Thymus (tissue), 14 donors: ENCODE measurements at places on chromosomes 16 and 17.
A peak's percentile ranks its signal among the peaks of the same experiment; 100 is the strongest.

DNA sequence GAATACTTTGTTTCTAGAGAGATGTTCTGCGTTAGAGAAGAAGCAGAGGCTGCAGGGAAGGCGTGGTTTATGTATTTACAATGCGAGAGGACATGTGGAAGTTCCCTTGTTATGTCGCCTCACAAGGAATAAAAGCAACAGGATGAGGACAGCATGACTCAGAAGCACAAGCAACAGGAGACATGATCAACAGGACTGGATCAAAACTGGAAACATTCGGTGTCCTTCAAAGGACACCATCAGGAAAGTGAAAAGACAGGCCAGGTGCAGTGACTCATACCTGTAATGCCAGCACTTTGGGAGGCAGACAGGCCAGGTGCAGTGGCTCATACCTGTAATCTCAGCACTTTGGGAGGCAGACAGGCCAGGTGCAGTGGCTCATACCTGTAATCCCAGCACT is 52.6 kb downstream of the CCDC57 start:
- no peak for DNase-seq

- DNase-seq, result no peak
Measured at GRCh38 chr17:29572691-29573557, 4.4 kb downstream of the TP53I13 start.

GRCh38 chr16:88896238-88897070 is 30.0 kb upstream of the PABPN1L start:
- DNase-seq, result no peak

GRCh38 chr17:29778956-29779811 is 150.8 kb downstream of the SSH2 start:
- peak; percentile 90 for DNase-seq

DNA sequence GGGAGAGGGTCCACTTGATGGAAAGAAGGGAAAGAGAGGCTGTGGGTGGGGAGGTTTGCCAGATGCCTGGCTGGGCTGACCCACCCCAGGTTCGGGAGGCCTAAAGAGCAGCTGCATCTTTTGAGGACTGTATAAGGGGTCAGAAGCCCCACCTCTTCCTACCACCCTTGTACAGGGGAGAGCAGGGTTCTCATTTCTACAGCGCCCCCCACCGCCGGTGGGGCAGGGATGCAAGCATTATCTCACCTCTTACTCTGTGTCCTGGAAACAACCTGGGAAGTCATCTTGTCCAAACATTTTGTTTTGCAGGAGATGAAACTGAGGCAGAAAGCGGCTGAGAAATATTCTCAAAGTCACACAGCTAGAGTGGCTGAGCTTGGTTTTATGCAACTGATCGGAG is 22.5 kb upstream of the CCDC182 start:
- no peak for DNase-seq

GRCh38 chr17:63458478-63458877 is 12.4 kb upstream of the CYB561 start:
- DNase-seq, result no peak

- DNase-seq, result no peak
Measured at GRCh38 chr17:49993423-49994060, 1.5 kb downstream of the DLX3 start.

DNA sequence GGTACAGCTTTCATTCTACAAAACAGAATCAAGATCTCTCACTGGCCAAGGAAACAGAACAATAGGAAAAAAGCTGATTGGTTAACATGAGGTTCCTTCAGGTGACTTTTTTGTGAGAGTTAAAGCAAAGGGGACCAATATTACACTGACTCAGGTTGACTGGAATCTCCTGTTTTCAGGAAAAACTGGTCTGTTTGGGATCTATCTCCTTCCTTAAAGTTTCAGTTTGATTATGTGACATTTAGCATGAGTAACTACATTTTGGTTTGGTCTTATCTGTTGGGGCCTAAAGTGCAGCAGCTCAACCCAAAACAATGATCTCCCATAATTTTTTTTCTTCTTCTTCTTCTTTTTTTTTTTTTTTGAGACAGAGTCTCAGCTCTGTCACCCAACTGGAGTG is 9.7 kb downstream of the NUPR1 start:
- DNase-seq, result no peak

- no peak for DNase-seq
Measured at GRCh38 chr16:75101635-75102034, 14.9 kb downstream of the LDHD start.

DNA sequence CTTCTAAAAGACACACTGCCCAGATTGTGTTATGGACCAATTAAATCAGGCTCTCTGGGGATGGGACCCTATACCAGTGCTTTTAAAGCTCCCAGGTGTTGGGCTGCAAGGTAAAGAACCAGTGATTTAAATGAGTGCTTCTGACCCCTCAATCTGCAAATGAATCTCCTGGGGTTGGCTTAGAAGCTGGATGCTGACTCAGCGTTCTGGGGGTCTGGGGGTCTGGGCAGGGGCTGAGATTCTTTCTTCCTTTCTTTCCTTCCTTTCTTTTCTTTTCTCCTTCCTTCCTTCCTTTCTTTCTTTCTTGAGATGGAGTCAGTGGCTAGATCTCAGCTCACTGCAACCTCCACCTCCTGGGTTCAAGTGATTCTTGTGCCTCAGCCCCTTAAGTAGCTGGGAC is 2.0 kb upstream of the TVP23A start:
- DNase-seq, result no peak

DNA sequence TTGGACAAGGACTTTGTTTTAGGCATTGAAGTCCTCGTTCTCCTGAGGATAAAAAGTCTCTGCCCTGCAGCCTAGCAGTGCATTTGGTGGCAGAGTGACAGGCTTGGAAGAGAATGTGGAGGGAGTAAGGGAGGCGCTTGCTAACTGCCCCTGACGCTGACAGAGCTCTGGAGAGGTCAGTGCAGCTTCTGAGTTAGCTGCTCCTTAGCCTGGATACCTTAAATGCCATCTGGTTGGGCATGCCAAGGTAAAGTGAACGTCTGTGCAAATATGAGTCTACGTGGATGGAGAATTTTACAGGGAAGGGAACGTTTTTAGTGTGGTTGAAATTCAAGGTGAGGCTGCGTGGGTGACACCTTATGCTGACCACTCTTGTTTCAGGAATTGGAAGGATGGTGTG is 44.4 kb downstream of the SEC14L1 start:
- no peak for DNase-seq

- no peak for DNase-seq
Measured at GRCh38 chr17:54882371-54882770, 18.3 kb upstream of the TOM1L1 start.

DNA sequence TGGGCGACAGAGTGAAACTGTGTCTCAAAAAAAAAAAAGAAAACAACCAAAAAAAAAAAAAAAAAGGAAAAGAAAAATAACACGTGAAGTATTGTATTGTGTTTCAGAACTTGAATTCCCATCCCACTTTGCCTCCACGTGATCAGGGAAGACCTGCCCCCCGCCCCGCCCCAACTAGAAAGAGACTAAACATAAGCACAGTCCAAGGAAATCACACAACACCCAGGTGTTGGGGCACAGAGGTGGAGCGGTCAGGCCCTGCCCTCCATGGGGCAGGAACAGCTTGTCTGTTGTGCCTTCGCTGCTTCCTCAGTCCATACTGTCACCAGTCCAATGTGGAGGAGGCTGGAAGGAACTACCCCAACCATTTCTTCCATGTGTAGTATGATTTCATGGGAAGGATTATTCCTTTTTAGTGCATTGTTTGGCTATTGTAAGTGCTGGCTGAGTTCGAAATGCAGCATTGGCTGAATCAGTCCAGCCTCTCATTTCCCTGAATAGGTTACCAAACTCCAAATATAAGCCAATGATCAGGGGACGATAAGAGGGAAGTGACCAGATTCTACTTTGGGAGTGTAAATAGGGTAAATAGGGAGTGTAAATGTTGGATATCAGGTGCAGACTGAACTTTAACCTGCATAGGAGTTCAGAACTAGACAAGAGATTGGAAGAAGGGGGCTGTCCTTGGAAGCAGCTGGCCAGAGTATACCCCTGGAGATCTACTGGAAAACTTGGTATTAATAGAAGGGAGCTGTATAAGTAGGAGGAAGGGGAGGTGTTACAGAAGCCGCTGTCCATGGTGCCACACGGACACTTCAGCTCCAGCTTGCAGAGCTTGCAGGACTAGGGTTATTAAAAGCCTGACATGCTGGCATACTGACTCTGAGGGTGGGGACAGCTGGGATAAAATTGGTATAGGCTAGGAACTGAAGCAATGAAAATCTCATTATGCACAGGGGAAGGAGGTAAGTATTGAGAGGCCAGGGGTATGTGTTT is 50.7 kb downstream of the TANGO6 start:
- peak; percentile 2 for DNase-seq

DNA sequence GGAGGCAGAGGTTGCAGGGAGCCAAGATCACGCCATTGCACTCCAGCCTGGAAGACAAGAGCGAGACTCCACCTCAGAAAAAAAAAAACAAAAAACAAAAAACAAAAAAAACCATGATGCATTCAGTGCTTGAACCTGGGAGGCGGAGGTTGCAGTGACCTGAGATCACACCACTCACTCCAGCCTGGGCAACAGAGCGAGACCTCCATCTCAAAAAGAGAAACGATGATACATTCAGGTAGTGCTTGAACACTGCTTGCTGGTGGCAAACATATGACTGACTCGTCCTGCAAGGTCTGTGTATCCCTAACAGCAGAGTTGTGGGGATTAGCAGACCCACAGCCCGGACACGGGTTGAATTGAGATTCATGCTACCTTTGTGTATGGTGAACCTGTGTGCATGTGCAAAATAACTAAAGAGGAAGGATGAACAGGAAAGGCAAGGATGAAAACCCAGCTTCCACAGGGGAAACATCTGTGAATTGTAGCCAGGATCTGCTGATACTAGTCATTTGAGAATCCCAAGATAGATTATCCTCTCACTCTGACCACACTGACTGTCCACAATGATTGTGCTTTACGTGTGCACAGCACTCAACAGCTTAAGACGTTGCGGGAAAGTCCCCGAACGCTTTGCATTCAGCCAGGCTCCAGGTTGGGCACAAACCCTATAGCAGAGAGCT is 52.4 kb upstream of the MRPS23 start:
- DNase-seq, result no peak

- no peak for DNase-seq
Measured at GRCh38 chr16:70551788-70552187, 28.2 kb downstream of the SF3B3 start.

DNA sequence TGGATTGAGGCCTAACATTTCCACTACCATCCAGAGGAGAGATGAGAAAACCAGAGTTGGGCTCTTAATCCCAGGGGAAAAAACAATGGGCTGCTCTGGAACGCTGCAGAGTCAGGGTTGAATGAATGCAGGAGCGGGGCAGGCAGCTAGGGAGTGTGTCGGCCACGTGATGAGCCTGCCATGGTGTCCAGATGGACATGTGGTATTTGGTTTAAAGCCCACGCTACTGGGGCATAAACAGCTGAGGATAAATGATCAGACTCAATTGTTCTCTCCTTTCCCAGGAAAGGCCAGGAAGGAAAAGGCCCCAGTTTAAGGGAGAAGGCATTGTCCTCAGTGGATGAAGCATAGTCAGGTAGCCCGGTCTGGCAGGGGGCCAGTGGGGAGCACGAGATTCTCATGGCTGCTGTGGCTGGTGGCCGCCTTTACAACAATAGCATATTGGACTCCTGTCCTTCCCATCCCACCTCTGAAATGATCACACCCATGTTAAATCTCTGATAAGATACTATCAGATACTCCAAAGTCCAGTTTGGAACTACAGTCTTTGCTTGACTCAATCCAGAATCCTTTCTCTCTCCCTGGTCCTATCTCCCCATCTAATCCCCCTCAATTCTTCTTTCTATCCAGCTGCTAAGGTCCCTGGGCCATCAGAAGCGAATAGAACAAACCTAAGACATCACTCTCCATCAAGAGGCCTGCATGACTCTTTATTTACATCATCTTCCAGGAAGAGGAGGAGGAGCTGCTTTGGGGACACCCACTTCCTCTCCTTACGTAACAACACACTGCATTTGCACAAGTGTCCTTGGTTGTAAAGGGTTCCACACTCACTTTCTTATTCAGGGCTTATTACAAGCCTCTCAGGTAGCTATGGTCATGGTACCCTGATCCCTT is 20.4 kb downstream of the CA4 start:
- no peak for DNase-seq

DNA sequence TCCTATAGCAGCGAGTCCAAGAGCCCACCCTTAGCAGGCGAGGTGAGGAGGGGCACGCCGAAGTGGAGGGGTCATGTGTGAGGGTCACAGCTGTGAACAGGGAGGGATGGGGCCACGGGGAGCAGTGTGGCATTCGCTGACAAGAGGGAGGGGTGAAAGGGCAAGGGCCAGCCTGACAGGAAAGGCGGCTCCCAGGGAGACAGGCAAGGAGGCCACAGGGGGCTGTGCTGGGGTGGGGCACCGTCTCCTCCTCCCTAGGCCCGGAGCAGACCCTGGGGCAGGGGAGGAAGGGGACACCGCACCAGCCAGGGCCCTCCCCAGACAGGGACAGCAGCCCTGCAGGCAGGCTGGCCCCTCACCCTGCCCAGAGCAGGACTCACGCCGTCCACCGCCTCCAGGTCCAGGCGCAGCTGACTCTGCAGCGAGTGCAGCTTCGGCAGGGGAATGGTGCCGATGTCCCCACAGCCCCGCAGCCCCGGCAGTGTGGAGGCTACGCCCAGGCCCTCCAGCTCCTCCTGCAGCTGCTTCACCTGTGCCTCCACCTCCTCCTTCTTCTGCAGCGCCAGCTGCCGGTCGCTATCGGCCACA is 15.1 kb downstream of the GNPTG start:
- no peak for DNase-seq

DNA sequence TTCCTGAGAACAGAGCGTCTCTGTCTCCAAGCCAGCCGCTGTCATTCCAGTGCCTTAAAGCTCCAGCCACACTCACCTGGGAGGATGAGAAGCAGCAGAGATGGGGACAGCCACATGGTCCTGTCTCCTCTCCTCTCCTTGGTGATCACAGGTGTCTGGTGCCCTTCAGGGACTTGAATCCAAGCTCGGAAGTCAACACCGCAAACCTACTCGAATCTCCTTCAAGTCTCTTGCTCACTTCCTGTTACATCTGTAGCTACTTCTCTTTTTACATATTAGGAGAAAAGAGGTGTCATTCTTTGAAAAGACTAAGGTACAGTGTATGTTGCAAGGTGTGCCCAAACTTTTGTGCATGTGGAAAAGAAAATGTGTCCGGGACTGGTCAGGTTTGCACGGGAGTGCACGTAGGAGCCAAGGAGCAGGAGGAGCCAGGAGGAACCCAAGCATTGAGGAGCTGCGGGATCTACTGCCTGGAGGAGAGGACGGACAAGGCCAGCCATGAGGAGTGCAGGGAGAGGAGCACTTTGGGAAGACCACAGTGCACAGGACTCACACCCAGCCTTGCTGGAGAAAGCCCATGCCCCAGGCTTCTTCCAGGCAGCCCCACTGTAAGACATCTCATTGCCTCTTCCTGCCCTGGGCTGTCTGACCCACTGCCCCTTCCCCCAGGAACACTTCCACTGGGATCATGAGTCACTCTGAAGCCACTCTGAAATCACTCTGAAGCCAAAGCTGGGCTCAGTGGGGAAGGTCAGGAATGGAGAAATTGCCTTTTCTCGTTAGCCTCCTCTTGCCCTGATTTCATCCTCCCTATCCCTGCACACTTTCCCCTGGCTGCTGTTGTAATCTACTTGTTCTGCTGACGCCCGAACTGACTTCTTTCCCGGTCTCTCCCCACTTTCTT is at the start of gene CD300LD:
CD300LD (minus strand) TSS at position 197 of the 904 bp plus-strand sequence; CDS start at position 116, 81 bp downstream.
- DNase-seq, result no peak

DNA sequence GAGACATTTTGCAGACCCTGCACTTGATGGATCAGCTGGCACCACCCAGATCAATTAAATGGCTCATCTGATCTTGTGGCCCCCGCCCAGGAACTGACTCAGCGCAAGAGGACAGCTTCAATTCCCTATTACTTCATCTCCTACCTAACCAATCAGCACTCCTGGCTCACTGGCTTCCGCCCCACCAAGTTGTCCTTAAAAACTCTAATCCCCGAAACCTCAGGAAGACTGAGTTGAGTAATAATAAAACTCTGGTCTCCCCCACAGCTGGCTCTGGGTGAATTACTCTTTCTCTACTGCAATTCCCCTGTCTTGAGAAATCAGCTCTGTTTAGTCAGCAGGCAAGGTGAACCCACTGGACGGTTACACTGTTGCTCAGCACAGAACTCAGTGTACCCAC is 23.6 kb downstream of the SPPL2C start:
- no peak for DNase-seq
